ENCODE measurements at places on chromosomes 11 and 22.

GRCh38 chr22:33447733-33448132, 389.6 kb upstream of the SYN3 start:
- DNase-seq = no peak

GRCh38 chr11:119666061-119666460, 62.9 kb downstream of the NECTIN1 start:
- no peak for DNase-seq

DNA sequence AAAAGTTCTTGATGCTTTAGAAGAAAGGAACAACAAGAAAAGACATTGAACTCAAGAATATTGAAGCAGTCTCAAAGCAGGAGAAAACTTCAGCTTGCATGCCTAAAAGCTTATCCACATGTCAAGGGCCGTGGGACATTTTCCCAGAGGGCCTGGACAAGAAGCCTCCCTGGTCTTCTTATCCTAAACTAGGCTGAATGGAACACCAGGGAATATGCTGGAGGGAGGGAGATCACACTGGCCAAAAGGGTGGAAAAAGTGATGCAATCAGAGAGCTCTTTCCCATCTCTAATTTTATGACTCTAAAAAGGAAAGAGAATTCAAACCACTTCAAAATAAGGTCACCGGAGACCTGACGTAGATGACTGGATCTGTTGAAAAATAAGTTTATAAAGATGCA, 107.2 kb downstream of the MPPED2 start:
- DNase-seq = no peak

- no peak for DNase-seq
These were observed 22.3 kb upstream of the GRK3 start for GRCh38 chr22:25542191-25542590.

GRCh38 chr11:64232182-64232966, 2.0 kb upstream of the VEGFB start:
- no peak for DNase-seq

- DNase-seq = no peak
These were observed at the start of gene SLC22A6 for GRCh38 chr11:62984451-62984991. TSS of gene SLC22A6 (minus strand) at chr11:62984967. CDS start at chr11:62984690, 277 bp downstream.

- DNase-seq = no peak
These were observed 28.9 kb upstream of the ZBED5 start for GRCh38 chr11:10886652-10887250.

DNA sequence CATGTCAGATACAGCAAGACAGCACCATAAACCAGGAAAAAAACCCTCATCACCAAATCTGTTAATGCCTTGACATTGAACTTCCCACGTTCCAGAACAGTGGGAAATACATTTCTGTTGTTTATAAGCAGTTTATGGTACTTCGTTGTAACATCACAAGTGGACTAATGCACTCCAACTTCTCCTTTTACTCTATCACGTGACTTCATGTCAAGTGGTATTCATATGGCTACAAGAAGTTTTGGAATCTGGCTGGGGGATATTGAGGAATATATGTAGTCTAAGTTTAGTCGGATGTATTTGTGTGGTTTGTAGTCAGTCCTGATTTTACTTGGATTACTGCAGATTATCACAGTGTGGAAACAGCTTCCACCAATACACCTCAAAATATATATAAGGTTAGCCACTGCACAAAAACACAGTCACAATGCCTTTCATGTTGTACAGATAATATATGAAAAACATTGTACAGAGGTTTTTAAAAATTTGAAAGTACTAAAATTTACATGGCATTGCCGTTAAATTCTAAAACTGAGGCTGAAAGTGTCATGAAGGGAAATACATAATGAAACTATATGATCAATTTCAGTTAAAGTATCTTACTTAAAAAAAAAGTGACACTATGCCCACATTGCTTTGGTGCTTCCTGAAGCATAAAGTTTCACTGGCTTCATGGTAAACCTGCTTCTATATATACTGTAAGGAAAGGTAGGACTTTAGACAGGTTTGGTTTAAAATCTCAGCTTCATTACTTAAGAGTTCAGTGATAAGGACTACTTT, 134.1 kb downstream of the CASP12 start:
- DNase-seq = peak; percentile 73

DNA sequence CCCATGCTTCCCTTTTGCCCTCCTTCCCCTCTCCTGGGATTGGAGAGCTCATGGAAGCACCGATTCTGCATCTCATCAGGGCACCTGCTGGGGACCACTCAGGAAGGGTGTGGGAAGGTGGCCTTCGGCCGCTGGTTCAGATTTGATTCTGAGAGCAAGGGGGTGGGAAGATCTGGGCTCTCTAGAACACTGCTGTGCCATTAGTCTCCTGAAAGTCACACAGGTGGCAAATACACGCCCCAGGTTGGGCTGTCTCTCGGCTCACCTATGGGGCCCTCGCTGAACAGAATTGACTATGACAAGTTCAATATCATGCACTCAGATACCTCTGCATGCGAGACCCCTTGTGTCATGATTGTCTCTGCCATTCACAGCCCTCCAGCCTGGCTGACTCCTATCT, 12.8 kb upstream of the APOBEC3A start:
- no peak for DNase-seq

GRCh38 chr11:134987223-134987768, 575.3 kb upstream of the B3GAT1 start:
- no peak for DNase-seq

GRCh38 chr11:3196161-3197043, 22.2 kb downstream of the MRGPRG start:
- no peak for DNase-seq

DNA sequence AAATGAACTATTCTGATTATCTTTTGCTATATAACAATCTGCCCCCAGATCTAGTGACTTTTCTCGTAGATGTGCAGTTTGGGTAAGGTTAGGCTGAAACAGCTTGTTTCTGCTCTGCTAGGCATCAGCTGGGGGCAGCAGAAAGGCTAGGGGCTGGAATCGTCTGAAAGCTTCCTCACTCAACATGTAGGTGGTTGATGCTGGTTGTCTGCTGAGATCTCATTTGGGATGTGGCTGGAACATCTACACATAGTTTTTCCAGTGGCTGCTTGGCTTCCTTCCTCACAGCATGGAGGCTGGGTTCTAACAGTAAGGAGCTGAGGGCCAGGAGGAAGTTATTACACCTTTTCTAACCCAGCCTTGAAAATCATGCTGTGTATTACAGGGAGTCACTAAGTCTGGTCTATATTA, 30.2 kb downstream of the USP47 start:
- DNase-seq = no peak

- peak; percentile 33 for DNase-seq
These were observed 258.9 kb downstream of the BUD13 start for GRCh38 chr11:116513894-116514293.

DNA sequence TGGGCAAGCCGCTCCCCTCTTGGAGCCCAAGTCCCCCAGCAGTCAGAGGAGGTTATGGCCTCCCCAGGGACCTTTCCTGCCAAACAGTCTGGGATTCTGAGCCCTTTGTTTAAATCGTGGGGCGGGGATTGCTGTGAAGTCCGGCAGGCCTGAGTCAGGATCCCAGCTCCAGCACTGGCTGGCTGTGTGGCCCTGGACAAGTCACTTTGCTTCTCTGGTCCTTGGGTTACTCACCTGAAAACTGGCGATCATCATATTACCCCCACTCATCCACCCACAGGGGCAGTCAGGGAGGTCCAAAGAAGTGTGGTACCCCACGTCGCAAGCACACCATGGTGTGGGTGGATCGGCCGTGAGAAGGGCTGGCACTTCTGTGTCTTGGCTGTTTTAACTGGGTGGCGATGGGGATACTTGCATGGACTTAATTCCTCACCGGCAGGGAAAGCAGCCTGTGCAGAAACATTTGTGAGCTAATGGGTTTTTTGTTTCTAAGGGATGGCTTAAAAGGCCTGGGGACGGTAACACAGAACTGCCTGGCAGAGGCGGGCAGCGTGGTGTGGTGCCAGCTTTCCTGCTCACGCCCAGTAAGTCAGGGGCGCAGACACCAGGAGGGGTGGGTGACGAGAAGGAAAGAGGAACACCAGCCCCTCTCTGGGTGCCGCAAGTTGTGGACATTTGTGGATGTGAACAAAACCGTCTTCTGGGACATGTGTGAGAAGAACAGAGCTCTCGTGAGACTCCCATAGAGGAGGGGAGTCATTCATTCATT, 31.6 kb upstream of the PRR5 start:
- DNase-seq = no peak

DNA sequence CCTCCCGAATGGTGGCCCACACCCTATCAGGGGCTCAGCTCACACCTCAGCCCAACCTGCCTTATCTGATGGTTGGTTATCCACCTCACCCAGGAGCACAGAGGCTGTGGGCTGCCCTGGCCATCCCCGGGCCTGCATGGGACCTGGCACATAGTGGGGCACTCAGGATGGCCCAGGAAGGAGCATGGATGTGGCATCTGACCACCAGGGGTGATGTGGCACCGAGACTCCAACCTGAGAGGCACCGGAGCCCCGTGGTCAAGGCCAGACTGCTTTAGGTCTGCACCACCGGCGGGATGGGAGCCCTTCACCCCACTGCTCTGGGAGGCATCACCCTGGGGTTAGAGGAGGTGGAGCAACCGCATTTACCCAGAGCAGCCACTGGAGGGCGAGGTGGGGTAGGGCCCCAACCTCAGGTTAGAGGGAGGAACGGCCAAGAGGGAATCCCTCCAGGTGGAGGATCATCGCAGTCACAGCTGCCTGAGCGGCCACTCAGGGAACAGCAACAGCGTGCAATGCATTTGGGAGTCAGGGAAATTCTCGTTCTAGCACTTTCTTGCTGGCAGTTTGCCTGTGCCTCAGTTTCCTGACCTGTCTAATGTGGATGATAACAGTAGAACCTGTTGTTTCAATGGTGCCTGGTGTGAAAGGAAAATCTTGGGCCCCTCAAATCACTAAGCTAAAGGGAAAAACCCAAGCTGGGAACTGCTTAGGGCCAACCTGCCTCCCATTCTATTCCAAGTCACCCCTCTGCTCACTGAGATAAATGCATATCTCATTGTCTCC, 52.9 kb upstream of the CARS1 start:
- DNase-seq = peak; percentile 39

DNA sequence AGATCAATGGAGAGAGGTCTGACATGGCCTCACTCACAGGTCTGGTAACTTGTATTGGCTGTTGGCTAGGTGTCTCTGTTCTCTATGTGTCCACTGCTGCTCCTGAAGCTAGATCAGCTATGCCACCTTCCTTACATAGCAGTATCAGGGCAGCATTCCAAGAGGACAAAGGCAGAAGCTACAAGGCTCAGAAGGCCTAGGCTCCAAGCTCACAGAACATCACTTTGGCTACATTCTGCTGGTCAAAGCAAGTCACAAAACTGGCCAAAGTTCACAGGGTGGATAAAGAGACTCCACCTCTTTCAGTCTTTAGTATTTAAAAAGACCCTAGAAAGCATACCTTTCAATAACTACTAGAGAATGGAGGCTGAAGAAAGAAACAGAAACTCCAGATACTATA, 4.1 kb downstream of the SLC5A12 start:
- DNase-seq = no peak
